ENCODE measurements at places on chromosomes 5 and 9. TPM values are rescaled to one million over a fixed set of nuclear protein-coding genes. Genes with fewer than 3 reads are reported as not detected.

DNA sequence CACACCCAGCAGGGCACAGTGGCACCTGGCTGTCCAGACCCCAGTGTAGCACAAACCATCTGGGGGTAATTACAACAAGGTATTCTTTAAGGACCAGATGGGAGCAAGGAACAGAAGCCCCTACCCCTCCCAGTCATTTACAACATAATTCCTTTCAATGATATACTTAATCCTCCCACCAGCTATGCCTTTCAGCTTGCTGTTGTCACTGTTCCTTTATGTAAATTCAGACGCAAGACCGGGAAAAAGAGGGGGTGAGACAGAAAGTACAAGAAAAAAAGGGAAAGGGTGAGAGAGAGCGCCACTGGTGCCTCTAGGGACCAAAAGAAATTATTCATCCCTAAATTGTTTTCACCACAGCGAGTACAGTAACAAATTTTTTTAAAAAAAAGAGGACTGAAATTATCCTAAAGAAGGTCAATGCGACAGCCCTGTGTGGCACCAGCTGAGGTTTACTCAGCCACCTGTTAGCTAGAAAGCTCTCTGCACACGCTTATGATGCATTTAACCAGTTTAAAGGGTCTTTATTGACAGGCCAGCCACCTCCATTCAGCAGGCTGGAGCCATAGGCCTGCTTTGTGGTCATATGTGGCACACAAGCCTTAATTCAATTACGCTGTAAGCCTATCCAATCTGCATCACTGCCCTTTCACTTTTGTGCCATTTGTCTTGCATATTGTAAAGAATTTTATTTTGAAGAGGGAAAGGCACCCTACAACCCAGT is 210.2 kb upstream of the ISL1 start:
- DNase-seq: no peak

TCOF1 gene
- total RNA-seq: 39.3 TPM

GRCh38 chr5:68418201-68418600 is 202.6 kb downstream of the PIK3R1 start:
- no peak for DNase-seq

DNA sequence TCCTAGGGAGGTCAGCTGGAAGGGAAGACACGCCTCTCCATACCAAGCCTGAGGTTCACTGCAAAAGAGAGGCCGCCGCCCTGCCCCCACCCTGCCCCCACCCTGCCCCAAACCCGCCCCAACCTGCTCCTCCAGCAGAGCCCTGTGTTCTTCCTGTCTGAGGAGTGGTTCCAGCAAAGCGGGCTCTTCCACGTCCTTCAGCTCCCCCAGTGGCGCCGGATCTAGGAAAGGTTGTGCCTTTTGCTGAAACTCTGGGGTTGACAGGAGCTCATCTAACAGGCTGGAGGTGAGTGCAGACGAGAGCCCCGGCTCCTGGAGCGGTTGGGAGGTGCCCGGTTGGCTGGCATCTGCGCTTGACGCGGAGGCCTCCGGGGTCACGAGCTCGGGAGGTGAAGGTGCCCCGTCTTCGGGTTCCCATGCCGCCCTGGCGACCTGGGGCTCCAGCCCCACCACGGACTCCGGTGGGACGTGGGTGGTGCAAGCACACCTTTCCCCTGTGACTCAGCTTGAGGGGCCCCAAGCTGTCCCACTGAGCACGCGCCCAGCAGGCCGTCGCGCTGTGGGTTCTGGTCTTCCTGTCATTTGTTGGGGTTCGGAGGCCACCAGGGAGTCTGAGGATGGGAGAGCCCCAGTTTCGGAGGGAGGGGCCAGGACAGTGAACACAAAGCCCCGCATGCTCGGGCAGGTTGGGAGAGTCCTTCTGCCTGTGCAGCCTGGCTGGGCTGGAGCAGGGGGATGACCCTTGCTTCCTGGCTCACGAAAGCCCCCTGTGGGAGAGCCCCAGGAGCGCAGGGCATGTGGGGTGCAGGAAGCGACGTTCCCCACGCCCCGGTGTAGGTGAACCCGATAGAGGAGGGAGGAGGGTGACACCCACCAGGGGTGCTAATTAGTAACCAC is 1467.1 kb downstream of the FOXD4L5 start:
- peak; percentile 100 for DNase-seq

GRCh38 chr9:80117031-80117430 is 545.3 kb downstream of the TLE4 start:
- DNase-seq: no peak

DNA sequence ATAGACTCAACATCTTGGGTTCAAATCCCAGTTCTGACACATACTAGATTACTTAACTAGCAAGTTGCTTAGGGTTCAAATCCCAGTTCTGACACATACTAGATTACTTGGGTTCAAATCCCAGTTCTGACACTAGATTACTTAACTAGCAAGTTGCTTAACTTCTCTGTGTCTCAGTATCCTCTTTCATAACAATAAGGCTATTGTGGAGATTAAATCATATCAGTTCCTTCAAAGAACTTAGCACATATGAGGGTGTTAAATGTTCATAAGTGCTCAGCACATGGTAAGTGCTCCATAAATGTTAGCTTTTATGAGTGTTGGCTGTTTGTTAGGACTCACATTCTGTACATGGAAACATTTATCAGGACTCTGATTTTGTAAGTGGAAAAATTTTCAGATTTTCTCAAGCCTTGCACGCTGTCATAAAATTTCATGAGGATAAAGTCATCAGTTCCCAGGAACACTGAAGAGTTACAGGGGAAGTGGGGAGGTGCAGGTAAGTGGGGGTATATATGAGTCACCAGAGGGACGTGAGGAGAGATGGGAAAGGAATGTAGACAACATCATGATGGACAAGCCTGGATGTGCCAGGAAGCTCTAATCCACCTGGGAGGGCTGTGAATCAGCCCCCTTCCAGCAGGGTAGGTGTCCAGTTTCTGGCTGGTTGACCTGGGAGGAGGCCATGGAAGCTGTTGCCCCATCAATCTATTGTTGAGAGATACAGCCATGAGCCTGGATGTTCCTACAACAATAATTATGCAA is 532.2 kb upstream of the WWC1 start:
- no peak for DNase-seq

GRCh38 chr9:129983891-129984290 is 59.1 kb downstream of the FNBP1 start:
- DNase-seq: no peak

DNA sequence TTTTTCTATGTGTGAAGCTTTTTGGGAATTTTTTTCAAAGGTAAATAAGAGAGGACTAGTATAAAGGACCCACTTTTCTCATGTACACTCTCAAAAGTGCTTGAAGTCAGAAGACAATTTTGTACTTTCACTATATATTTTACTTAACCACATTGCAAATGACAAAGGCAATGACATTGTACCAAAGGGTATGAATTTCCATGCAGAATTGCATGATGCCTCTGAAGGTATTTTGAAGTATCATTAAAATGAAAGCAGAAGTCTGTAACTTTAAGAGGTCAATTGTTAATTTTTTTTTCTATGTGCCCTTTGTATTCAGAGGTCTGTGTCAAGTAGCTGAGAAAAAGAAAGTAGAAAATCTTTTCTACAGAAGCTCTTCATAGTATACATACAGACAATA is 84.7 kb downstream of the ST8SIA4 start:
- DNase-seq: no peak

FAT2 gene
- total RNA-seq: 74.9 TPM

DNA sequence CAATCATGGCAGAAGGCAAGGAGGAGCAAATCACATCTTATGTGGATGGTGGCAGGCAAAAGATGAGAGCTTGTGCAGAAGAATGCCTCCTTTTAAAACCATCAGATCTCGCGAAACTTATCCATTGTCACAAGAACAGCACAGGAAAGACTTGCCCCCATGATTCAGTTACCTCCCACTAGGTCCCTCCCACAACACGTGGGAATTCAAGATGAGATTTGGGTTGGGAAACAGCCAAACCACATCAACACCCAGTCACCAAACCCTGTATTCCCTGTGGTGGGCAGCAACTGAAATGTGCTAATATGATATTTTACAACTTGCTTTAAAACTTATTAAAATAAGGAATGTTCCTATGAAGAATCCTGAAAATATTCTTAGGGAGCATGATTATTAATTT is 54.2 kb downstream of the RASGRF2 start:
- DNase-seq: no peak

GRCh38 chr5:163505049-163505367 is 411 bp upstream of the MAT2B start:
- DNase-seq: no peak

SH2D3C gene
- 19.6 TPM for total RNA-seq

DNA sequence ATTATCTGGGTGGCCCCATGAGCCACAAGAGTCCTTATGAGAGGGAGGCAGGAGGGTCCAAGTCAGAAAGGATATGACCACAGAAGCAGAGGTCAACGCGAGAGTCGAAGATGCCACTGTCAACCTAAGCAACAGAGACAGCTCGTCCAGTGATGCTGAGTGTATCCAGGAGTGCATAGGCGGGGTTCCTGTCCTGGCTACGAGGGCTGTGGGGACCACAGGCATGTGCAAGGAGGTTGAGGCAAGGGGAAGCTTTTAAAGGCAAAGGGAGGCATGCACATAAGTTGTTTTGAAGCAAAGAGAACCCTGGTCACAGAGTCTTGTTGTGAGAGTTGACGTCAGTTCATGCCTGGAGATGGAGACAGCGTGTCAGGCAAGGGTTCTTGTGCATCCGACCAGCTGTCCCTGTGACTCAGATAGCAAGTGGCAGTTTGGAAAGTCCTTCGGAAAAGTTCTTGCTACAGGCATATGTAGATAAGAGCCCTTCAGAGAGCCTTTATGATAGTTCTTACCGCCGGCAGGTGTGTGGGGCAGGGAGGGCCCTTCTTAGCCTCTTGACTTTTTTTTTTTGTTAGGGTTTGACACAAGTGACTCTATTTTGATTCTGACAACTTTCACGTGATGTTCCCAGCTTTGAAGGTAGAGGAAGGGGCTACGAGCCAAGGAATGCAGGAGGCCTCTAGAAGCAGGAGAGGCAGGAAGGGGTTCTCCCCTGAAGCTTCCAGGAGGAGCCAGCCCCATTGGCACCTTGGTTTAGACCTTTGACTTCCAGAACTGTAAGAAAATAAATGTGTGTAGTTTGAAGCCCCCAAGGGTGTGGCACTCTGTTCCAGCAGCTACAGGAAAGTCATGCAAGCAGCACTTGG is 66.0 kb upstream of the FCN1 start:
- no peak for DNase-seq

DNA sequence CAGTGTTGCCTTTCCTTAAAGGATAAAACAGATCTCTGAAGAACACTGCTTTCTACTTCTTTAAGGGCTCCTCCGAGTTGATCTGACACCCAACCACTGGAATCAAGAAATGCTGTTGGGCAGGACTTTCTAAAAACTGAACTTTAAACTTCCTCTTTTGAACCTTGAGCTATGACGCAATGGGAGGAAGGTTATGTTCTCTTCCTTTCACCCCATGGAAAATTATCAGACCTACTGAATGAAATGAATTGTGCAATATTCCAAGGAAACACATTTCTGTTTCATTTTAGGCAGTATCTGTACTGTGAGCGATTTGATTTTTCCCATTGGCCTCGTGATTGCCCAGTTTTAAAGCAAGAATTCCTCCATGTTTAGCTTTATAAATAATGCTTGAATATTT is 206.0 kb upstream of the PRR16 start:
- DNase-seq: no peak

DNA sequence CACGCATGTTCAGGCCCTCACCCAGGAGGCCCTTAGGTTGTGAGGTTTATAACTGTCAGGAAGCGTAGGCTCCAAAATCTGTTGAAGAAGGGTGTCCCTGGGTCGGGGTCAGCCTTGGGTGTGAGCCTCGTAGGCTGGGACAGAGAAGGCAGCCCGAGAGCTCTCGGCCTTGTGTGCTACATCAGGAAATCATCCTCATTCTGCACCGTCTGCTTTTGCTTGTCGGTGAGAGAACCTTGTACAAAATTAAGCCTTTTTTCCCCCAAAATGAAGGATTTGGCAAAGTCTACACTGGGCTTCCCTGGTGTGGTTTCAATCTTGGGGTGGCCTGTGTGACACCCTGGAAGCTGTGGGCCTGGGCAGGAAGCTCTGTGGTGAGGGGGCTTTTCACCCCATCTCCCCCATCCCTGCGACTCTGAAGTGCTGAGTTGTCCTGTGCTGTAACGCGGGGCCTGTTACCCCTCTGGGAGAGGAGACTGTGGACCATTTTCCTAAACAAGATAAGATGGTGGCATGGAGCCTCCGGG is 55.3 kb downstream of the AHRR start:
- peak; percentile 49 for DNase-seq

DNA sequence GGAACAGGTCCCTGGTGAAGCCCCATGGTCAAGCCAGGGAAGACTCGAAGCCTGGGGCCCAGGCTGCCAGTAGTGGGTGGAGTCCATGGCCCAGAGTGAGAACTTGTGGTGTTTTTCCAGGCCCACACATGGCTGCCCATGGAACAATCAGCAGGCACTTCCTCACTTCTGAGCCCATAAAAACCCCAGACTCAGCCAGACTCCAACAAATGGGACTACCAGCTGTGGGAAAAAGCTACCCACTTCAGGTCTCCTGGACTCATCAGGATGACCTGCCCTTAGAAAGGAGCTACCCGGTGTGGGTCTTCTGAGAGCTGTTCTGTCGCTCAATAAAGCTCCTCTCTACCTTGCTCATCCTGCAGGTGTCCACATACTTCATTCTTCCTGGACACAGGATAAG is 108.9 kb downstream of the ST8SIA4 start:
- DNase-seq: no peak

DNA sequence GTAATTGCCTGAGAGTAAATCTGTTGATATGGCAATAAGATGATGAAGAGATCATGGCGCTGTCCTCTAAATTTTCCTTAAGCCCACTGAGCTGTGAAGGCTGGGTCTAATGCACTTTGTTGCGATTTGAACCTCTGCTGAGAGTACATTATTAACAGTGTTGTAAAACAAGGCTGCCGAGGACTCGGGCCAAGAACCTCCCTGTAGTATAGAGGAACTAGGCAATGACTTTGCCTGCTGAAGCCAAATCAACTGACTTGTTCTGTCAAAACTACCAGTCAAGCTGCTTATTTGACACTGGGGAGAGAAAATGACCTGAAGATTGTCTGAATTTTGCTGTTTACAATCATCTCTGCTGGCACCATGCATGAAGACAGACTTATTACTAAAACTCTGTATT is 1154.7 kb downstream of the DTWD2 start:
- no peak for DNase-seq

- DNase-seq: no peak
Measured at GRCh38 chr9:123426406-123426805, 70.4 kb downstream of the CRB2 start.

- no peak for DNase-seq
Measured at GRCh38 chr5:137142346-137142745, 356.8 kb downstream of the SPOCK1 start.

CACNA1B gene
- 0.74 TPM for total RNA-seq

- DNase-seq: no peak
Measured at GRCh38 chr5:7849681-7850394, 1.1 kb downstream of the CFAP90 start.

Data from vagina (tissue), 2 donors.